Lung microvascular endothelial cell (primary cell): ENCODE measurements at places on chromosomes 2 and 18. TPM values are rescaled to one million over a fixed set of nuclear protein-coding genes. Genes with fewer than 3 reads are reported as not detected.

ABCG5 gene
- not detected in 2 replicates for total RNA-seq

CRACDL gene
- total RNA-seq = 0.60 and 2.2 TPM in 2 replicates

- DNase-seq = no peak
Measured at GRCh38 chr2:196853301-196854087, 44.3 kb upstream of the C2orf66 start.

TLX2 gene
- total RNA-seq = not detected in 2 replicates

PEX13 gene
- 27.2 and 41.9 TPM in 2 replicates for total RNA-seq

GRCh38 chr2:74004212-74005182, 19.8 kb downstream of the TET3 start:
- no peak for DNase-seq

GRB14 gene
- 1.2 and 1.5 TPM in 2 replicates for total RNA-seq

DNA sequence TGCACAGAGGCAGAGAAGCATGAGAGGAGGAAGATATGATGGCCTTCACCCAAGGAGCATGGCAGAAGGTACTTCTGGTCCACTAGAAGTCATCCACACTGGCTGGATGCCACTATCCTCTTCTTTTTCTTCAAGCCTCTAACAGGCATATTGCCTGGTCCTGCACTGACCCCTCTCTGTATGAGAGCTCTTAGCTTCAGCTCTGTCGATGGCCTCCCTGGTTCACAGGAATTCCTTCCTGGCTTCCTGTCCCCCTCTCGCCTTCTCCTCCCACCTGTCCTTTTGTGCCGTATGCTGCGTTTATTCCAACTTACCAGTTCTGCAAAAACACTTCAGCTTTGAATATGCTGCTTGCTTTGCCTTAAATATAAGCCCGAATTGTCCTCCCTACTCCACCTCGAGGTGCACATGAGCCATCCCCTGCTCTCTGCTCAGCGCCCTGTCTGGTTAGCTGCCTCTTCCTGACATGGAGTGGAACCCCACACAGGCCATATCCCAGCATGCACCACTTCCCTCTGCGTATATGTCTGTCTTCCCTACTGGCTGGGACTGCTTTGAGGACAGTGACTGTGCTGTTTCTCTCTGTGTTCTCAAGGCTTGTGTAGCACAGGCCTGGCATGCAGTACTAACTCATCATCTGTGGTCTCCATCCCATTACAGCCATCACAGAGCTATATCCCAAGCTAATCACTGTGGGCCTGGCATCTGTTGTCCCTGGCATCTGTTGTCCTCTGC, 474.9 kb downstream of the EIPR1 start:
- no peak for DNase-seq

DNA sequence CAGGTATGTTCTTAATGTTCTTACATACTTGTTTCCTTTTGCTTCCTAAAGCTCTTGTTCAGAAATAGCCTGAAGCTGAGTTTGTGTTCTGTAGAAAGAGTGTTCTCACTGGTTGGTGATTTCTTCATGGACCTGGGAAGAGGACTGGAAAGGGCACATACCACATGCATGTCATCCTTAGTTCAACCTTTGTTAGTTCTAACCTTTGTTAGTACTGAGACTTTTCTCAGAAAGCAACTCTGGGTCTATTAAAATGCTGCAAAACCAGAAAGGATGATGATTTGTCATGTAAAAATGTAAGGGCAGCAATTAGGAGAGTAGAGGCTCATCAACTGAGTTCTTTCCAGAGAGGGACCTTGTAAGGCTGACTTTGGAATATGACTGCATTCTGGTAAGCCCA, 2.5 kb upstream of the FAP start:
- no peak for DNase-seq

C1GALT1C1L gene
- total RNA-seq = not detected in 2 replicates

ANKRD62 gene
- total RNA-seq = not detected in 2 replicates
